Right renal cortex interstitium (tissue), 3 donors: ENCODE measurements at places on chromosomes 7 and 10.

DNA sequence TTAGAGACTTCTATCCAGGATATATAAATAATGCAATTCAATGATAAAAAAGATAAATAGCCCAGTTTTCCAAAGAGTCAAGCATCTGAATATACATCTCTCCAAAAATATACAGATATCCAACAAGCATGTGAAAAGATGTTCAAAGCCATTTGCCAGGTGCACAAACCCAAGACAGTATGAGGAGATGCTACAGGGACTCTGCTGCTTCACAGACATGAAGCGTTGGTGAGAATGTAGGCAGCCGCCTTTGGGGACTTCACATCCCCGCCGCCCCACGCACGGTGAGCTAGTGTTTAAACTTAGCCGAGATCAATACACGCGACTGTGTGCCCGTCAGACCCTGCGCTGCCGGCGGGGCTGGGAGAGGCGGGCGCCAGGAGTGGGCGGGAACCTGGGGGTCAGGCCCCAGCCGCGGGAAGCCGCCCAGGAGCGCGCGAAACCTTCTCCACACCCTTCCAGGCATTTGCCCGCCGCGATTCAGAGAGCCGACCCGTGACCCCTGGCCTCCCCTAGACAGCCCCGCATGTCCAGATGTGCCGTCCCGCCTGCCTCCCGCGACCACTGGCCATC, 927 bp upstream of the ALOX5 start:
- no peak for DNase-seq

- DNase-seq = no peak
Measured at GRCh38 chr7:79293655-79294142, 159.8 kb downstream of the MAGI2 start.

DNA sequence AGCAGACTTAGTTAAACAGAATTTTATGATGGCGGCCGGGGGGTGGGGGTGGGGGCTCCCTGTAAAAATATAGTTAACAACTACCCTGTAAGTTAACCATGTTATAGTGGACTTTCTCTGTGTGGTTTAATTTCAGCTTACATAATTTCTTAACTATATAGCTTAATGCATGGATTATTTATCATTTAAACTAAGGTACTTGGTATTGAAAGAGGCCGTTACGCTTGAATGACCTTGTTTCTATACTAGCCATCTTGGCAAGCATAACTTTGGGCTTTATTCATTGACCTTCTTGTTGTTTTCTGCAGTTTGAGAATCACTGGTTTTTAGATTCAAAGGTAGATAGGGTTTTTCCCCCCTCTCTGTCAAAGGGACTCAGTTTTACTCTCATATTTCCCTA, 8.4 kb downstream of the EIF4EBP2 start:
- DNase-seq = no peak

DNA sequence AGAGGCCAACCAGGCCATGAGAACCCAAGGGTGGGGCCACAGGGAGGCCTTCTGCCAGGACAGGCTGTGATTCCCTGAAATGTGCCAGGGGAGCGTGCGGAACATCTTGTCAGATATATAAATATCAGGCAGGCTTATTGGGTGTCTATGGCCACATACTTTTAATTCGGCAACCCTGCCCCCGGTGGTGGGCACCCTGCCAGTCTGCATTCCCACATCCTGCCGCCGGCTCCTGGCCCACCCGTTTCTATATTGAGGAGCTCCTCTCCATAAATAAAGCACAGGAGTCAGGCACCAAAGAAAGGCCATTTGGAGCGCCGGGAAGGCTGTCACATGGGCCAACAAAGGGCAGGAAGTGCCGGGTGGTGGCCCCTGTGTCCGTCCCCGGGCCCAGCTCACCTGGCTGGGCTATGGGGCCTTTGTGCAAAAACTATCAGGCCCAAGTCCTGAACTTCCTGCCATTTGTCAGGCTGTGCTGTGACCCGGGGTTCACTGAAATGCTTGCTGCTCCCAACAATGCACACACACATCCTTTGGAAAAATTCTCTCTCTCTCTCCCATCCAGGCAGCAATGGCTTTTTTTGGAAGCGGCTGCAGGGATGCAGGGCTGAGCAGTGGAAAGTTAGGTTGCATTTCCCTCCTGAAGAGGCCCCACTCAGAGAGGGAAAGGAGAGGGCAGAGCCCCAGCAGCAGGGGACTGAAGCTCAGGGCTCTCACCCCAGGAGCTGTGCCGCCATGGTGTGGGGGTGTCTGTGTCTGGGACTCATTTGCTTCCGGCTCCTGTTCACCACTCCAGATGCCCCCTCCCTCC, 25.0 kb upstream of the PODXL start:
- DNase-seq = no peak

DNA sequence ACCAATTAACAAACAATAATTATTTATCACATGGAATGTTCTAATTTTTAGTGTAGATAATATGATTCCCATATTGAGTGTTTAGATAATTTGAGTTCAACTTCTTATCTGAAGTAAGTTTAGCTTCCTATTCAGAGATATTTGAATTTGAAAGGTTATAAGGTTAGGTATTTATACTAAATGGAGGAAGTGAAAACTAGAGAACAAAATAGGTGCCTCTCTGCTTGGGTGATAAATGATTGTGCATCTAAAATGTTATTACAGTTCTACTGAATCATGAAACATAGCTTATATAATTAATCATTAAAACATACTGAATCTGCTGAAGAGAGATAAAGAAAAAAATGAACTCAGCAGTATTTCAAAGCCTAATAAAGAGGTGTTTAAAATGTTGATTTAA, 1174.3 kb downstream of the XPNPEP1 start:
- no peak for DNase-seq

- DNase-seq = no peak
Measured at GRCh38 chr10:101997803-101998202, 58.2 kb downstream of the ARMH3 start.

GRCh38 chr7:135489791-135490190, 20.1 kb downstream of the CNOT4 start:
- DNase-seq = no peak

DNA sequence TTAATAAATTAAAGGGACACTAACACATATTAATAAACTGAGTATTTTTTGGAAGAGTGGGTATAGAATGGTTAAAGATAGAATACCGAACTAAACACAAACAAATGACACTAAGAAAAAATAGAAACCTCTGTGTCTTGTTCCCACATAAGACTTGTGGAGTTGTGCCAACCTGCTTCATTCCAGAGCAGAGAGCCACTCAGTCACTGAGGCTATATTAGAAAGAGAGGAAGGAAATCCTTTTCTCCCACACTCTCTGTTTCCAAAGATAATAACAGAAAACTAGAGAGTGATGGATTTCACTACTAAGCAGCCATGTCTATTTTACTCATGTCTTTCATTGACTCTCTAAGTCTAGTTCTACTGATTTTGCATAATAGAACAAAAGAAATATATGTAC, 26.0 kb downstream of the CTNNA3 start:
- DNase-seq = no peak
